ENCODE measurements at places on chromosomes 12 and 14.
A peak's percentile ranks its signal among the peaks of the same experiment; 100 is the strongest.

DNA sequence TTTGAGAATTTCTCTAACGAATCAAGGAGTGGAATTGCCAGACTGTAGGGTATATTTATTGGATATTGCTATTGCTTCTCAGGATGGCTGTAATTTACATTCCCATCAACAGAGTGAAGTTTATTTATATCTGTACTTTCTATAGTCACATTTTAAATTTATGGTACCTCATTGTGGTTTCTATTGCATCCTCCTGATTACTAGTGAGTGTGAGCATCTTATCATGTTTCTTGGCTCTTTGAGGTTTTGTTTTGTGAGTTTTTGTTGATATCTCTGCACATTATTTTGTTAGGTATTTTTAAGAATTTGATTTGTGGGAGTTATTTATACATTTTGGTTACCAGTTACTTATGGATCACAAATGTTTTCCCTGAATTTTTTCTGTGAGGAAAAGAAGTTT is 13.9 kb downstream of the DNM1L start:
- DNase-seq, result no peak

DNA sequence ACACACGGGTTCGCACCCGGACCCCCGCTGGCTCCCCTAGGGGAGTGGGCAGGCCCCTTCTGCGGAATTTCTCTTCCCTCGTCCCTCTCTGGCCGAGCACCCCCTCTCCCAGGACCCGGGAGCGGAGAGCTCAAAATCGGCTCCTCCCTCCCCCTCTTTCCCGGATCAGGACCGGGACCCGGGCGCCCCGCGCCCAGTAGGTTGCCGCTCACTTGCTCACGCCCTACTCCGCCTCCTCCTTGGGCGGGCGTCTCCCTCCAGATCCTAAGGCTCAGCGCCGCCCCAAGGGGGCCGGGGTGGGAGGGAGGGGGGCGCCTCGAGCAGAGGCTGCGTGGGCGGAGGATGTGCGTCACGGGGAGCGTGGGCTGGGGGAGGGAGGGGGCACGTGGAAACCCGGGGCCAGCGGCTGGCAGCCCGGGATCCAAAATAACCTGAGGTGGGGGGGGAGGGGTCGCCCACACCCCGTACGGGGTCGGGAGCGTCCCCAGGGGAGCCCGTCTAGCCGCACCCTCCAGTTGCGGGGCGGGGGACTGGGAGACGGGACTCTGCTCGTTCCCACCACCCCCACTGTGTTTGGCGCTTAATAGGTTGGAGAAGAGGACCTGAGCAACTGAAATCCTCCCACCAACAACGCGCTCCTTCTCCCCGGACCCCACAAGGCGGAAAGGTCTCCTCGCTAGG is 1.8 kb upstream of the NAB2 start:
- peak; percentile 95 for DNase-seq

DNA sequence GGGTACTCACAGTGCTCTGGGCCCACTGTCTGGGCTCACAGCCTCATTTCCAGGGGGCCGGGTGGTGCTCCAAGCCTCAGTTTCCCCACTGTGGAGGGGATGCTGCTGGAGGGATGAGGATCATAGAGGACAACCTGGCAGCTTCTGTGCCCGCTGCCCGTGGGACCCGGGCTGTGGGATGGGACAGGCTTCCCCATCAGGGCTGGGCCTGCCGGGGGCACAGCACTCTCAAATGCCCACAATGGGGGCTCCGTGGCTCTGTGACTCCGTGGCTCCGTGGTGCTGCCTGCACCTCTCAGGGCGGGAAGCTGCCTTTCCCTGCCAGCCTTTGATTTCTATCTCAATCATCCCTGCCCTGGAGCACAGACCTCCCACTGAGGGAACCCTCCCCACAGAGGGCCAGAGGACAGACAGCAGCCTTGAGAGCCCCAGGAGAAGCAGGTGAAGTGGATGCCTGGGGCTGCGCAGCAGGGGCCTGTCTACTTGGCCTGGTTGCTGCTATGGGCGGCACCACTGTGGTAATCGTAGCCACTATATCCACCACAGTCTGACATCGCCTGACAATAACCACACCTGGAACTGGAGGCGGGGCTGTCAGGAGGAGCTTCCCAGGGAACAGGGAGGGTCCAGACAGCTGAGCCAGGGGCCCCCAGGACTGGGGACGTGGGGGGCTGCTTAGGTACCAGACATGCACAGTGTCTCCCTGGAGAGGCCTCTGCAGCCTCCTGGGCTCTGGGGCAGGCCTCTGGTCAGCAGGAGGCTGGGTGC is 375.9 kb downstream of the TMEM121 start:
- no peak for DNase-seq

GRCh38 chr14:94412671-94413638 is 24.6 kb upstream of the SERPINA1 start:
- no peak for DNase-seq

- no peak for DNase-seq
Observed at GRCh38 chr12:64566122-64566521, 44.2 kb upstream of the RASSF3 start.

- DNase-seq, result no peak
Observed at GRCh38 chr12:47757840-47758583, 668 bp downstream of the RAPGEF3 start.

GRCh38 chr14:64758691-64759554 is 54.7 kb downstream of the PLEKHG3 start:
- no peak for DNase-seq

GRCh38 chr12:57731411-57732080 is 7.0 kb downstream of the AGAP2 start:
- DNase-seq, result no peak

- peak; percentile 53 for DNase-seq
Observed at GRCh38 chr12:118120579-118121363, 15.2 kb upstream of the PEBP1 start.

- no peak for DNase-seq
Observed at GRCh38 chr12:115079760-115080159, 395.8 kb upstream of the TBX3 start.

DNA sequence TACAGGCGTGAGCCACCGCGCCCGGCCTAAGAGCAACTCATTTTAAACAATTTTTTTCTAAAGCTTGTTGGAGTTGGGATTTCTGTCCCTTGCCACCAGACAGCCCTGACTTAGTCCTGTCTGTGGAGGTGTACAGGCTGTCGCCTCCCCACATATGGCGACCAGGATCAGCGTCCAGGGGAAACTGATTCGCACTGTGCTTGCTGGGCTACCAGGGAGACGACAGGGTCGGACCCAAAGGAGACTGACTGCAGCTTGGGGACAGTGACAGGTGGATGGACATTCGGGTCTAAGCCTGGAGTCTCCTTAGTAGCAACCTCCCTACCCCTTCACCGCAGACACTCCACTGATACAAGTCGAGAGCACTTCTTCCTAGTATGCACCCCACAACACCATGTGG is 40.3 kb downstream of the TRAFD1 start:
- DNase-seq, result no peak

- DNase-seq, result no peak
Observed at GRCh38 chr12:121958541-121959240, 40.3 kb downstream of the CFAP251 start.

- DNase-seq, result no peak
Observed at GRCh38 chr14:36766974-36767373, 105.3 kb downstream of the PAX9 start.

DNA sequence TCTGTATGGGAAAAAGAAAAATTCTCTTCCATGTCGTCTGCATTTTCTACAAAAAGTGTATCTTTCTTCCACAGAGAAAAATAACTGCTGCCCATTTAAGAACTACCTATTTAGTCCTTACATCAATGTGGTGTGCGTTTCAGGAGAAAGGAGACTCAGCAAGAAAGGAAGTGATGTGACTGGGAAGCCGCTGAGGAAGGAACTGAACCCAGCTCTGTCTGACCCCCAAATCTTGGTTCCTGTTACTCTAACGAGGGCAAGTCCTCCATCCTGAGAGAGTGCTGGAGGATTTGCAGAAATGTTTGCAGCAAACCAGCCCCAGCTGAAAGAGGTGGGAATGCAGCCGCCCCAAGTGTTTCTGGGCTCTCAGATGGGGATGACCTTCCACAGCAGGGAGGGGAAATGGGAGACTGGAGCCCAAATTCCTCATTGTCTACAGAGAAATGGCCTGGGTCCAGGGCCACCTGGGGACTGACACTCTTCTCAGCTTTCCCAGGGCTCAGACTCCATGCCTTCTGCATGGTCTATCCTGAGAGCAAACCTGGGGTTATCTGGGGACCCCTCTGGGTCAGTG is 6.7 kb upstream of the MLEC start:
- DNase-seq, result no peak

- DNase-seq, result no peak
Observed at GRCh38 chr12:120836114-120836684, 68.0 kb downstream of the SPPL3 start.

DNA sequence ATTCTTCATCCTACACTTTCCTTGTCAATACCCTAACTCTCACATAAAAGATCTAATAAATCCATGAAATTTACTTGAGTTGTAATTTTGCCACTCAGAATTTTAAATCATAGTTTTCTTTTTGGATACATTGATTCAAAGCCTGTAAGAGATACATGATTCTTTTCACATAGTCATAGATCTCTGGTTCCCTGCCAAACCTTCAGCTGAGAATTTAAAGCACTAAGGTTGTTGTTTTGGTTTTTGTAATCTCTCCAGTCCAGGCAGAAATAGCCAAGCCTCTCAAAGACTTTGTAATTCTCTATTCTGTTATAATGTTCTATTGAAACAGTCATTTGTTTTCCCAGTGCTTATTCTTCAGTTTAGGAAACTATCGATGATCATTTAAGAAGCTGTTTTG is 273.9 kb downstream of the TRHDE start:
- DNase-seq, result no peak

DNA sequence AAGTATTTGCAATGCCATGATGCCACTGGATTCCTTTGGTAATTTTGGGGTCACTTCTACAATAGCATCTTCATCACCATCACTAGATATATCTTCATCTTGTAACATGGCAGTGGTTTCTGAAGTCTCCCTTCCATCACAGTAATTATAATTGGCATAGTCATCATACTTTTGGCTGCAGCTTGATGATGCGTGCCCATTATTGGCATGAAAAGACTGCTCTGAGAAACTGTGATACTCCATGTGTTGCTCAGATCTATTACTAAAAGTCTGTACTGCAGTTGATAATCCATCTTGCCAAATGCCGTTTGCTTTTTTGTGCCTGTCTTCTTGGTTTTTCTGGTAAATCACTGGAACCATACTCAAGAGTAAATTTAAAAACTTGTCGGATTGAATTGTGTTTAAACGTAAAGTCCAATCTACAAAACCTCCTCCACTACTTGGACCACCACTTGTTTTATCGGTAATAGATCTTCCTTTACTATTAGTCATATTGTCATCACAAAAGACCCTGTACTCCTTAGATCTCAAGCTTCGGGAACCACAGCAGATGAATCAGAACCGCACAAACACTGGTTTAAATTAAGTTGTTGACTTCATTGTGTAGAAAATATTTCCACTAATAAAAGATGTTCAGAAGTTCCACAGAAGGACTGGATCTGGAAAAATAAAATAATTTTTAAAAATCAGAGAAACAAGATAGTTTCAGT is 29.9 kb downstream of the SLC41A2 start:
- DNase-seq, result no peak

GRCh38 chr14:94043111-94043755 is 17.1 kb downstream of the OTUB2 start:
- DNase-seq, result no peak

GRCh38 chr14:64221391-64222003 is 72.7 kb downstream of the ESR2 start:
- no peak for DNase-seq

DNA sequence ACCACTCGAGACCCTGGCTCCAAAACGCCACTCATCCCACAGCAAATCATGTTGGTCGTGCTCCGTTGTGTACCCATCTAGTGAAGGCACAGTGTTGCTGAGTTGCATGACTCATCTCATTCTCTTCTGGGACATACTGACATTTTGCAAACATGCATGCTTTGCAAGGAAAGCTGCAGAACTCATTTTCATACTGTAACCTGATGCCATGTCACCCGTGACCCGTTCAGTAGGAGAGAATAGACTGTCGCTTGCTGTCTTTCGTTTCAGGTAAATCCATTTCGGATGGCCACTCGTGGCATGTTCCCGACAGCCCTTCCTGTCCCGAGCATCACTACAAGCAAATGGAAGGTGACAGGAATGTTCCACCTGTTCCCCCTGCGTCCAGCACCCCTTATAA is 78.2 kb downstream of the ESR2 start:
- DNase-seq, result no peak

GRCh38 chr14:44981198-44981597 is 19.2 kb downstream of the TOGARAM1 start:
- no peak for DNase-seq

DNA sequence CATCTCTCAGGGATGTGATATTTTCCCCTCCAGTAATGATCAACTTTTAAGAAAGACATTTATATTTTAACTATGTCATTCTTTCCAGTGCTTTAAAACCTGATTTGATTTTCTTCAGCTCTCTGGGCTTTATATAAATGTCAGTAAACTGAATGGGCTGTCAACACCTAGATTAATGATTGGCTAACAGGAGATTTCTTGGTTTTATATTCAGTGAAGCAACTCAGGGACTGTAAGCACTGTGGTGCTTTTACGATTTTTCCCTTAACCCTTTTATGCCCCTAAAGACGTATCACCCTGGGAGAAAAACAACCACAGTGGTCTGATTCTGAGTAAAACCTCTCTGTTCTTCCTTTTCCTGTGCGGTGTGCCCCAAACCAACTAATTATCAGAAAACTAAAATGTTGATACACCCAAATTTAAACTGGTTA is 38.0 kb downstream of the PTGER2 start:
- DNase-seq, result peak; percentile 13

DNA sequence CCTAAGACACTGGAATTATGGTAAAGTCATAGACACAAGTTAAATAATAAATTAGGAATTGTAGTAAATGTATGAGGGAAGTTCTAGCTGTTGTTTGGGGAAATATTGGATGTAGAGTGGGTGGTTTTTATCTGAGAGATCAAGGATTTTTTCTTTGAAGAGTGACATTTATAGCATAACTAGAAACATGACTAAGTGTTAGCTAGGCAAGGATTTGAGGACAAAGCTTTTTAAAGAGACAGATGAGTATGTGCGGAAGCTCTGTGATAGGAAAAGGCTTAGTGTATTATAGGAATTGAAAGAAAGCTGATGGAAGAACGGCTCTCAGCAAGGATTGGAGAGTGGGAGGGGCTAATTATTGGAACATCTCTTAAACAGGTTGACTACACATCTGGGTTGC is 24.5 kb downstream of the PDZRN4 start:
- DNase-seq, result no peak

- DNase-seq, result no peak
Observed at GRCh38 chr12:108214486-108214885, 85.4 kb downstream of the WSCD2 start.

GRCh38 chr12:25254271-25254880 is 3.6 kb upstream of the KRAS start:
- DNase-seq, result no peak

DNA sequence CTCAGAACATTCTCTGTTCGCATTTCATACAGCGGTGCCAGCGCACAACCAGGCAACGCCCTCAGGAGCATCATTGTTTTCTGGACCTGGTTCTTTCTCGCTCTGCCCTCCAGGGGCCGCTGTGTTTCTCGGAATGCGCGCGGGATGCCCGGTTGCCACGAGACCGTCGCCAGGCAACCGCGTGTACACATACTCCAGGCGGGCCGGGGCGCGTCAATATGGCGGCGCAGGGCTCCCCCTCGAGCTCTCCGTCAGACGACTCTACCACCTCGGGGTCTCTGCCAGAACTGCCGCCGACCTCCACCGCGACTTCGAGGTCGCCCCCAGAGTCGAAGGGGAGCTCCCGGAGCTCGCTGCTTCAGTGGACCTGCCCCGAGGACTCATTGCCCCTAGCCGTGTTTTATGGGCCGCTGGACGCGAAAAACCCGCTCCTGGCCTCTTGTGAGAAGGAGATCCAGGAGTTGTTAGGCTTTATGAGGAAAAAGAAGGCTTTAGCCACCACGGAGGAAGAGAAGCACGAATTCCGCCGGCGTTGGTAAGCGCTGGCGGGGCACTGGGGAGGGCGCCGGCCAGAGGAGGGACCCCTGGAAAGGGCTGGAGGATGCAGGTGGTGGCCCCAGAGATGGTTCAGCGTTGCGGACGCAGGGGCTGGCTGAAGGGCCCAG is at the start of gene CFAP54:
CFAP54 (plus strand) TSS at position 186 of the 665 bp plus-strand sequence; CDS start at position 219, 33 bp downstream.
- DNase-seq, result peak; percentile 89
